C1 segment of cervical spinal cord (tissue), 14 donors: ENCODE measurements at places on chromosomes 4 and X.

GRCh38 chr4:5478169-5478568 is 230.2 kb downstream of the EVC2 start:
- DNase-seq = no peak

DNA sequence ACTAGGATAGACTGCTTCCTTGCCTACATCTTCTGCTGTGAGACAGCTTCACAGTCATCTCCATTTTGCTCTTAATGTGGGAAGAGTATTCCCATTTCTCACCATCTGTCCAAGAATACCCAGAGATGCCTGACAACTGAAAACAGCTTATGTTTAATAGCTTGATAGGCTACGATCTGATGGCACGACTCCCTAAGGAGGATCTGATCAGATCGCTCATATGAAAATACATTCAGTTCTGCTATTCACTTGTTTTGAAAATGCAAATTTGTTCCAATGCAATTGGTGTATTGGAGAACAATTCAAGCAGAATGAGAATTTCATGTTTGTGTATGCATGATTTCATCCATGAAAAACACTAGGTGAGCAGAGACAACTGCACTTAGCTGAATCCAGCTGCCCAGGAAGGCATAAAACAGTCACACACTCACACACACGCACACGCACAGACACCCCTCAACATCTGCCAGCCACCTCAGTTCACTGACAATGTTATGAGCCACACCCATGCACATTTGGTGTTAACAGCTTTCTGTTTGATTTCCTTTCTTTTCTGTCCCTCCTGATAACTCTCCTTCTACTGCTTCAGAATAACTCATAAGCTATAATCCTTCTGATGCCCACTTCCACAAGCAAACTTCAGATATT is 29.6 kb downstream of the TRIML1 start:
- no peak for DNase-seq

GRCh38 chr4:89142691-89143669 is 31.6 kb downstream of the TIGD2 start:
- DNase-seq = no peak

DNA sequence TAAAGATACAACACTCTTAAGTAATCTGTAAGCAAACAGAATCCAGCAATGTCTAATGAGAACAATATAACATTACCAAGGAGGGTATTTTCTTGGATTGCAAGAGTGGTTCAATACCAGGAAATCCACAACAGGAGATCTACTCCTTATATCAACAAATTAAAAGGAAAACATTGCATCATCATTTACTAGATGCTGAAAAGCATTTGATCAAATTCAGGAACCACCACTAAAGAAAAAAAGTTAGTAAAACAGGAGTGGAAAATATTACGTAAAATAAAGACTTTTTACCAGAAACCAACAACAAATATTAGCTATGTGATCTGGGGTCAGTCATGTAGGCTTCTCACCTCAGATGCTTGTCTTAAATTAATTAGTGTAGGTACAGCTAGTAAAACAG is 66.8 kb upstream of the MAB21L2 start:
- DNase-seq = no peak

DNA sequence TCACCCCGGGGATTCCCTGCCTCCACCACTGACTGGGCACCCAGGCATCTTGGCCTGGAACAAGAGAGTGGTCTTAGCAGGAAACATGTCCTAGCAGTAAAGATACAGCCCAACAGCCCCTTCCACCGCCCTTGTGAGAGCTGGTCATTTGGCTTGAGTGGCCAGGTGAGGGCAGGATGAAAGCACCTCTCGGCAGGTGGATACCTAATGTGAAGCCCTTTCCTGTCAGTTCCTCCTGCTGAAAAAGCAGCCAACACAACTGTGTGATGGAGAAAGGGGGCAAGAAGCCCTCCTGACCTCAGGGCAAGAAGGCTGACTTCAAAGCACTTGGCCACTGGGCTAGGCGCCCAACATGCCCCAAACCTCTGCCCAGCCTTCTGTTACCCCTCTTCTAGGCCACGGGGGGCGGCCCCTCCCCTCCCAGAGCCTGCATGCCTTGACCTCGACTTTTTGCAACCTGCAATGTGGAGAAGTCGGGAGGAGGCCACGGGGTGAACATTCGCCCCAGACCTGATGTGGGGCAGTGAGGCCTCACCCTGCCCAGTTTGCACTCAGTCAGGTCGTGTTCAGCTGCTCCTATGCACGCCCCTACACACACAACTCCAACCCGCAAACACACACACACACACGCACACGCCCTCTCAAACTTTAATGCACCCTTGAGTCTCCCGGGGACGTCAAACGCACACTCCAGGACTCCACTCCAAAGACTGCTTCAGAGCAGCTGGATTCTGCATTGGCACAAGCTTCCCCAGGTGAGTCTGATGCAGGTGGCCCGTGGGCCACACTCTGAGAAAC is 1.1 kb downstream of the LGI2 start:
- DNase-seq = no peak

GRCh38 chr4:20509315-20509714 is 190.9 kb upstream of the PACRGL start:
- no peak for DNase-seq

DNA sequence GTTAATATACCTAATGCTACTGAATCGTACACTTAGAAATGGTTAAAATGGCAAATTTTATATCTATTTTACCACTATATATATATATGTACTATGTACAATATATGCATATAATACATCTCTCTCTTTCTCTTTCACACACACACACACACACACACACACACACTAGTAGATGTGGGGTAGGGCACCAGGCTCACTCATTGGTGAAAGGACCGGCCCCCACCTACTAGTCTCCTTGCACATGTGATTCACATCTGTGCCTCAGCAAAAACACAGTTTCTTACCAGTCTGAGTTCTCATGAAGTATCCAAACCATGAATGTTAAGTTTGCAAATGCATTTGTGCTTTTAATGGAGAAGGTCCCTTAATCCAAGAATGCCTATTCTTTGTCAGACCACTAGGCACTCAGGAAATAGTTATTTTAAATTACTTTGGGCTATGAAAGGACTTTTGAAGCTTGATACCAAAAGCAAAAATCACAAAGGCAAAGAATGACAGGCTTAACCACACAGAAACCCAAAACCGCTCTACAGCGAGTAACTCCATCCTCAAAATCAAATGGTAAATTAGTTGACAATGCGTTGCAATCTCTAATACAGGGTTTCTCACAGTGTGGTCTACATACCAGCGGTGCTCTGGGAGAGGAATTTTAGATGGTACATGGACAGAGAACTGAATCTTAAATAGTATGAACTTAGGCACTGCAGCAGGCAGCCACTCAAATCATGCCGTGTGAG is 5.8 kb downstream of the TSC22D3 start:
- no peak for DNase-seq

GRCh38 chrX:78237127-78237526 is 90.3 kb downstream of the CYSLTR1 start:
- DNase-seq = no peak
